Prostate gland (tissue), 2 donors: ENCODE measurements at places on chromosomes 3 and 15. TPM values are rescaled to one million over a fixed set of nuclear protein-coding genes. Genes with fewer than 3 reads are reported as not detected.

- H3K27ac ChIP-seq = peak within 1 kb of the TSS; percentile 65
- H3K4me3 ChIP-seq = peak within 1 kb of the TSS; percentile 55
- no peaks in the 10 kb centered on the region for H3K27me3 ChIP-seq
- DNase-seq = peak; percentile 63
- no peaks in the 10 kb centered on the region for H3K36me3 ChIP-seq
Observed at GRCh38 chr3:194633349-194634004, at the start of gene TMEM44. Gene TMEM44 (minus strand): TSS chr3:194633419. CDS start chr3:194633215, 204 bp downstream.

DNA sequence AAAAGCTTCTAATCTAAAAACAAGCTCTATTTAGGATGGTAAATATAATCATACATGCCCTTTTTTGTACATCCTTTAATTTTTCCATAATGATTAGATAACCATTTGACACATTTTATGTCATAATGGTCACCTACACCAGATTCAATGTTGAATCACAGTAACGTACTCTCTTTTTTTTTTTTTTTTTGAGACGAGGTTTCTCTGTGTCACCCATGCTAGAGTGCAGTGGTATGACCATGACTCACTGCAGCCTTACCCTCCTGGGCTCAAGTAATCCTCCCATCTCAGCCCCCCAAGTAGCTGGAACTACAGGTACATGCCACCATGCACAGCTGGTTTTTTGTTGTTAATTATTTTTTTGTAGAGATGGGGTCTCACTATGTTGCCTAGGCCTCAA lies 49.2 kb downstream of the PROS1 start:
- H3K36me3 ChIP-seq = no peaks in the 10 kb centered on the region
- no peak overlapping the region for H3K4me3 ChIP-seq
- no peak for DNase-seq
- H3K27me3 ChIP-seq = no peaks in the 10 kb centered on the region
- H3K27ac ChIP-seq = no peak overlapping the region

GRCh38 chr3:177553579-177553978 lies 356.3 kb upstream of the TBL1XR1 start:
- no peaks in the 10 kb centered on the region for H3K36me3 ChIP-seq
- H3K27ac ChIP-seq = no peak overlapping the region
- no peaks in the 10 kb centered on the region for H3K27me3 ChIP-seq
- no peak for DNase-seq
- H3K4me3 ChIP-seq = no peak overlapping the region

GRCh38 chr15:71800190-71800589 lies 10.2 kb upstream of the NR2E3 start:
- H3K4me3 ChIP-seq = no peak overlapping the region
- H3K27ac ChIP-seq = no peak overlapping the region
- H3K4me1 ChIP-seq = no peaks in the 10 kb centered on the region
- no peaks in the 10 kb centered on the region for H3K36me3 ChIP-seq
- DNase-seq = no peak
- H3K27me3 ChIP-seq = no peaks in the 10 kb centered on the region

Gene FOXL2NB
- 0.28 TPM for total RNA-seq

Gene SLC22A13
- 1.6 TPM for total RNA-seq

DNA sequence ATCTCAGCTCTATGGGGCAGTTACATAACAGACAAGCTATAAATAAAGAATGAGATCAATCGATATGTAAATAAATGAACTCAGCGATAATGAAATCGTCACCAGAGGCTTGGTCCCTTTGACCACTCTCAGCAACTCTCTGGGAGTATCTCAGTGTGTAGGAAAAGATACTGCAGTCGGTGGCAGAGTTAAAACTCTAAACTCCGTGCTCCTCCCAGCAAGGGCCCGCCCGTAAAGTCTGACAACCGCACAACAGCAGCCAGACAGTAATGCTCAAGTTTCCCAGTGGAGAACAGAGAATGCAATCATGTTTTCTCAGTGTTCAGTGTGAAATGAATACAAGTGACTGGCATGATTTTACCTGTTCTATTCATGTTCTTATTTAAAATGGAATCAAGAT lies 28.3 kb upstream of the IGF1R start:
- H3K4me1 ChIP-seq = no peaks in the 10 kb centered on the region
- no peak for DNase-seq
- no peaks in the 10 kb centered on the region for H3K36me3 ChIP-seq

GRCh38 chr3:143769616-143770015 lies 78.7 kb downstream of the SLC9A9 start:
- H3K27ac ChIP-seq = no peak overlapping the region
- no peaks in the 10 kb centered on the region for H3K36me3 ChIP-seq
- H3K4me3 ChIP-seq = no peak overlapping the region
- no peaks in the 10 kb centered on the region for H3K27me3 ChIP-seq
- H3K4me1 ChIP-seq = no peaks in the 10 kb centered on the region

- no peaks in the 10 kb centered on the region for H3K27me3 ChIP-seq
- no peaks in the 10 kb centered on the region for H3K36me3 ChIP-seq
- H3K27ac ChIP-seq = no peak overlapping the region
- no peaks in the 10 kb centered on the region for H3K4me1 ChIP-seq
Observed at GRCh38 chr15:24645627-24646026, 29.9 kb upstream of the NPAP1 start.

DNA sequence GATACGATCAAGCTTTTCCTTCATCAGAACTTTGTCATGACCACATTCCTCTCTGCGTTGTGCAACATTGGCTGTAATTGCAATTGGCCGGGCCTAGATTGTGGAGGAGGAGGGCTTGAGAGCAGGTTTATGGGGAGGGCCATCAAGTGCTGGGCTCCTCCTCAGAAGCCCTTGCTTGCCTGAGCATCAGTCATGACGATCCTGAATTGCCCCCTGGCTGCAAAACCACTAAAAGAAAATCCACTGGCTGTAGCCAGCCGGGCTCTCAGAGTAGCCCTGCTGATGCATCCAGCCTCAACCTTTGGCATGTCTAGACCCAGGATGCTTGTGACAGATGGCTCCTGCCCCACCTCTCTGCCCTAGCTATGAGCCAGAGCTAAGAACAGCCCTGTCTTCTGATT lies 13.4 kb upstream of the TRH start:
- no peak overlapping the region for H3K27ac ChIP-seq
- no peaks in the 10 kb centered on the region for H3K27me3 ChIP-seq
- H3K36me3 ChIP-seq = no peaks in the 10 kb centered on the region
- no peak for DNase-seq
- H3K4me3 ChIP-seq = no peak overlapping the region

- no peaks in the 10 kb centered on the region for H3K27me3 ChIP-seq
- H3K4me1 ChIP-seq = no peaks in the 10 kb centered on the region
- no peak overlapping the region for H3K4me3 ChIP-seq
- H3K27ac ChIP-seq = no peak overlapping the region
- no peak for DNase-seq
- no peaks in the 10 kb centered on the region for H3K36me3 ChIP-seq
Observed at GRCh38 chr3:40009991-40010390, 200.6 kb downstream of the MYRIP start.

Gene MUC4
- total RNA-seq = 12.0 TPM

Gene AHSG
- not detected for total RNA-seq

- no peak overlapping the region for H3K4me3 ChIP-seq
- H3K4me1 ChIP-seq = no peaks in the 10 kb centered on the region
- H3K36me3 ChIP-seq = no peaks in the 10 kb centered on the region
- H3K27ac ChIP-seq = no peak overlapping the region
- DNase-seq = no peak
Observed at GRCh38 chr3:138473391-138473790, 39.0 kb downstream of the ESYT3 start.
